ENCODE measurements at places on chromosomes 6 and 20.

DNA sequence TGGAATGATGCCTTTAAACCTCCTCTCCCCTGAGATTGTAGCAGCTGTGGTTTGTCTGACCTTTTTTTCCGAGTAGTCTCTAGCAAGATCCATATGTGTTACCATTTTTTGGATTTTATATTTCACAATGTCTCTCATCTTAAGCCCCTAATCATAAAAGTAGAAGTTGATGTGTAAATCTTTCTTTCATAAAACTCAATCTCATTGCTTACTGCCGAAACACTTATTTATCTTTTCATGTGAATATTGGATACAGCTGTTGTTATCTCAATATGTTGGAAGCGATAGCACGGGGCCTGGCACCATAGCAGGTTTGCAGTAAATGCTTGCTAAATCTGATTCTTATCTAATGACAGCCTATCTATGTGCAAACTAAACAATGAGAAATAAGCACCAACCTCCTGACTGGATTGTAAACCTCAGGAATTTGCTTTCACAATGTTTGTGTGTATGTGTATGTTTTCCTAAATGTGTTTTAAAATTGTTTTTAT is 14.2 kb downstream of the SMPDL3A start:
- no peak for DNase-seq

DNA sequence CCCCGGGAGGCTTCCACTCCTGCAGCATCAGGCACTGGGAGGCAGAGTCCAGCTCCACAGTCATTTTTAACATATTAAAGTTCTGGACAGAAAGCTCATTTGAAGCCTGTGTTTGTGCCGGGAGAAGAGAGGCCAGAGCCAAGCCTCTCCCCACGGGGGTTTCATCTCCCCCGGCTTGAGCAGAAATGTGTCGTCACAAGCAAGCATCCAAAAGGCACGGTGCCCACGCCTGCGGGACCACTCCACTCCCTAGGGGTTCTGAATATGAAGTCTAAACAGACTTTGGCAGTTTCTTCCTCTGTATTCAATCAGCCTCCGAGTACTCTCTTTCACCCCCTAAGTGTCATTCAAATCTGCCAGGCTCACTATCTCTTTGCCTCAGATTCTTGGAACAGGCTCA is 75.3 kb downstream of the STK35 start:
- DNase-seq, result no peak

GRCh38 chr6:153145591-153145990 is 14.5 kb upstream of the RGS17 start:
- DNase-seq, result no peak

DNA sequence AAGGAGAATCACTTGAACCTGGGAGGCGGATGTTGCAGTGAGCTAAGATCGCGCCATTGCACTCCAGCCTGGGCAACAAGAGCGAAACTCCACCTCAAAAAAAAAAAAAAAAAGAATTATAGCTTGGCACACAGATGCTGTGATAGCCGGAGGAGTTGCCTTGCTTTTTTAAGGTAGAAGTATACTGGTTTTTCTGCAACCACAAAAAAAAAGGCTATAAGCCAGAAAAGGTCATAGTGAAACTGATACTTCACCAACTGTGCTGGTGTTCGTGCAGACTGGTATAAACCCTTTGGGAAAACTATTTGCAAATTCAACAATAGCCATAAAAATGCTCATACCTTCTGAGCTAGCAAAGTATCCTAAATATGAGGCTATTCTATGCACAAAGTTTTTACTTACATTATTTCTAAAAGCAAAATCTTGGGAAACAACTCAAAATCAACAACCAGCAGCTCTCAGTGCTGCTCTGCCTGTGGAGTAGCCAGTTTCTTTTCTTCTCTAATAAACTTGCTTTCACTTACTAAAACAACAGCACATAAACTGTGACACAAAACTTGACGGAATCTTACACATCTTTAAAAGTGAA is 44.0 kb downstream of the B4GALT5 start:
- DNase-seq, result no peak

DNA sequence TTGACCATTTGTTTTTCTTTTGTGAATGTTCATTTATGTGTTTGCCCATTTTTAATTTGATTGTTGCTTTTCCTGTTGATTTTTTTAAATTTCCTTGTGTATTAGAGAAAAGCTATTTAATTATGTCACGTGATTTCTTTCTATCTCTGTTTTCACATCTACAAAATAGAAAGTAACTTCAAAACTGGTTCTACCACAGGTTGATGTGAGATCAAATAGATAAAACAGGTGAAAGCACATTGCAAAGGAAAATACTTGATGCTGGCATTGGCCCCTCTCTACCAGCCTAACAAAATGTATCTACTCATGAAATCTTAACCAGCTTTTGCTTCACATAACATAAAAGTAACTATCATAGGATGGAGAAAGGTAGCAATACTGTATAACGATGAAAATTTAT is 129.2 kb downstream of the TMEM242 start:
- DNase-seq, result no peak

Measured in SK-N-SH (cell line).